ENCODE measurements at places on chromosomes 5 and 9. TPM values are rescaled to one million over a fixed set of nuclear protein-coding genes. Genes with fewer than 3 reads are reported as not detected.

CBY3 gene
- total RNA-seq = not detected

NELFB gene
- total RNA-seq = 40.9 TPM

DNA sequence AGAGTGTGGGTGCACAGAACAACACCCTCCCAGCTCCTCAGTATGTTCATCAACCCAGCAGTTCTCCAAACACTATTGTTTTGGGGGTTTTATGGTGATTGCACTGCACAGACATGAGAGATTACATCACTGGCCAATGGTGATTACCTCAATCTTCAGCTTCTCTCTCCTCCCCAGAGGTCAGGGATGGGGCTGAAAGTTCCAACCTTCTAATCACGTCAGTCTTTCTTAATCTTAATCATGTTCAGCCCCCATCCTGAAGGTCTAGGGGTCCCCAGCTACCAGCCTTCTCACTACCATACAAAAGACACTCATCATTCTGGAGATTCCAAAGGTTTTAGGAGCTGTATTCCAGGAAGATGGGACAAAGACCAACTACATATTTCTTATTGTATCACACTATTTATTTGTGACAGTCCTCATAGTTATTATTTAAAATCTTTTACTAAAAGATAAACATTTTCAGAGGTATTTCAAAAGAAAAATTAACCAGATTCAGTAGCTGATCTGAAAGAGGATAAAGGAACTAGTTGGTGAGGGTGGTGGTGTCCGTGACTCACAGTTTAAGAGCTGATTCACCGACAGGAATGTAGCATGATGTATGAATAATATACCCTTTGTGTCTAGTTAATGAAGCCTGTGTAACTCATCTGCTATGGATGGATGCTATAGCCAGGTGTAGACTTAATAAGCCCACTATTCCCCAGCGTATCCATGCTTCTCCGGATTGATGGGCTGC, 35.6 kb downstream of the RASEF start:
- H3K27me3 ChIP-seq = no peaks in the 10 kb centered on the region
- H3K36me3 ChIP-seq = no peaks in the 10 kb centered on the region
- DNase-seq = no peak
- no peak overlapping the region for H3K4me3 ChIP-seq

PAPPA gene
- 16.6 TPM for total RNA-seq

DNA sequence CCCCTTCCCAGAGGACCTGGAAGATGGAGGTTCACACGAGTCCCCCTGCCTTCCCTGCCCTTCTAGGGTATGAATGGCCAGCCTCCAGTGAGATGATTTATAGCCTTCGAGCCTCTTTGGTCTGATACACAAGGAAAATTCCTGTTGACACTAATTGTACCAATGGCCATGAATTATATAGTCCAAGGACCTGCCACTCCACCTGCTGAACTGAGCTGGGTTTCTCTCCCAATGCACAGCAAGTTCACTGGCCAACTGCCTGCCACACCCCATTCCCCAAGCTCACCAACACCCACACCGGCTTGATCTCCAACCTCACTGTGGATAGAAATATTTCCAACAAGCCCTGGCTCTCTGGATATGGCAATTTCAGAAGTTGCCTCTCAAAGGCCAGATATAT, 9.3 kb upstream of the ADRA1B start:
- H3K27ac ChIP-seq = no peak overlapping the region
- no peaks in the 10 kb centered on the region for H3K36me3 ChIP-seq
- H3K4me1 ChIP-seq = no peaks in the 10 kb centered on the region
- H3K4me3 ChIP-seq = no peak overlapping the region

TAF7 gene
- total RNA-seq = 79.1 TPM

- H3K27me3 ChIP-seq = no peaks in the 10 kb centered on the region
- DNase-seq = no peak
- no peak overlapping the region for H3K27ac ChIP-seq
- H3K4me1 ChIP-seq = no peaks in the 10 kb centered on the region
These were observed 61.0 kb downstream of the ARL15 start for GRCh38 chr5:54249210-54250028.

WDR70 gene
- total RNA-seq = 41.3 TPM

GRCh38 chr5:148810823-148811222, 15.6 kb upstream of the ADRB2 start:
- H3K27me3 ChIP-seq = no peaks in the 10 kb centered on the region
- DNase-seq = no peak
- no peak overlapping the region for H3K4me3 ChIP-seq
- H3K4me1 ChIP-seq = no peaks in the 10 kb centered on the region
- H3K36me3 ChIP-seq = no peaks in the 10 kb centered on the region

DNA sequence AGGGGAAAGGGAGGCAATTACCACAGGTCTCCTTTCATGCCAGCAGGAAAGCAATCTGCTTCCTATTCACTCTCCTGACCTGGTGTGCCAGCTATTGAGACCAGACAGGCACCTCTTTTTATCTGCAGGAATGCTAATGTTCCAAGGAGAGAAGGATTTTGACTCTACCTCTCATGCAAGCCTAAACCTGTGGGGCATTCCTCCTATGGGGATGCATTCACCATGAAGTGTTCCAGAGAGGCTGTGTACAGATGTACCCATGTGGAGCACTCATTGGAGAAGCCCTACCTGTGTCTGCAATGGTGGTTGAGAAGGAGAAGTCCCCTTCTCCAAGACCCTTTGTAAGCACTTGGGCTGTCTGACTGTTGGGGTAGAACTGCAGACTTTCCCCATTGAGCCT, 45.4 kb upstream of the EDIL3 start:
- no peak overlapping the region for H3K27ac ChIP-seq
- H3K4me3 ChIP-seq = no peak overlapping the region
- no peaks in the 10 kb centered on the region for H3K27me3 ChIP-seq
- H3K4me1 ChIP-seq = no peaks in the 10 kb centered on the region
- no peak for DNase-seq
- no peaks in the 10 kb centered on the region for H3K36me3 ChIP-seq

CENPK gene
- 3.7 TPM for total RNA-seq

CLIC3 gene
- total RNA-seq = 7.0 TPM

GRCh38 chr5:89034588-89034987, 151.6 kb upstream of the MEF2C start:
- no peaks in the 10 kb centered on the region for H3K4me1 ChIP-seq
- no peak overlapping the region for H3K27ac ChIP-seq
- H3K36me3 ChIP-seq = no peaks in the 10 kb centered on the region
- H3K27me3 ChIP-seq = no peaks in the 10 kb centered on the region
- no peak for DNase-seq

TMEM252 gene
- total RNA-seq = not detected

DNA sequence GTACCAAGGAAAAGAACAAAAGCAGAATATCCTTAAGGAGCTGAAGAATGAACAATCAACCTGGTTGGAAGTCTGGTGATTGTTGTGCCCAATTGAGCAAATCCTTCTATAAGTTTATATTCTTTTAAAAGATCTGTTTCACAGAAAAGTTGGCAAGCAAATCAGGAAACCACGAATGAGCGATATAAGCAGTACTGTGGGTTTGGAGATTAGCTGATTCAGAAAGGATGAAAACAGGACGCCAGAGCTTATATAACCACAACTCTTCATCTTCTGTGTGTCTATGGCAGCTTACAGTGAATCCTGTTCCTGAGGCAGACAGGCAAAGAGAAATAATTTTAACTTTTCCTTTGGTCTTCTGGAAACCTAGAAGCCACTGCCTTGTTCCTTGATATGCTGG, 61.7 kb downstream of the SLC38A9 start:
- DNase-seq = no peak
- H3K27me3 ChIP-seq = no peaks in the 10 kb centered on the region
- no peak overlapping the region for H3K27ac ChIP-seq

- peaks cover 2% of the 10 kb centered on the region for H3K4me1 ChIP-seq
- H3K36me3 ChIP-seq = no peaks in the 10 kb centered on the region
- no peaks in the 10 kb centered on the region for H3K27me3 ChIP-seq
- DNase-seq = no peak
These were observed 40.4 kb downstream of the LIX1 start for GRCh38 chr5:97102010-97102470.

DNA sequence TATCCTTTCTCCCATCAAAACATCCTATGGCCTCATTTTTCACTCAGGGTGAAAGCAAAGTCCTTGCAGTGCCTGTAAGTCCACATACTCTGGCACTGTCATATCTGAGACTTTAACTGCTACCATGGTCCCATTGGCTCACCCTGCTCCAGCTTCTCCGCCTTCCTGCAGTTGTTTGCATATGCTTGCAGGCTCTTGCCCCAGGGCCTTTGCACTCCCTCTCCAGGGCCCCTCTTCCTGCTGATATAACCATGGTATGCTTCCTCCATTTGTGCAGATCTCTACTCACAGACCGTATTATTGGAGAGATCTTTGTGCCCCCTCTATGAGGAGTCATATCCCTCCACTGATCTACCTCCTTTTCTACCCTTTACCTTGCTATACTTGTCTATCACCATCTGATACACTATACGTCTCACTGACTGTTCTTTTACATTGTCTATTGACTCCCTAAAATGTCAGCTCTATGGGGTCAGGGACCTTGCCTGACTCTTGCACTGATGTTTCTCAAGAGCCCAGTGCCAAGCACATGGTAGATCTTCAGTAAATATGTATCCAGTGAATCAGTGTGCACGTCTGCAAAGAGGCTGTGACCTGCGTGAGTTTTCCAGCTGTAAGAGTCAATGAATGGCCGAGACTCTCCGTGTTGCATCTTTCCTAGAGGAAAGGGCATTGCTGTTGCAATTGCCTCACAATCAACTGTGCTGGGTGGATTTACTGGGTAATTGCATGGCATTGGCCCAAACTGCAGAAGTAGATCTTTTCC, 81.7 kb upstream of the CPEB4 start:
- no peak overlapping the region for H3K27ac ChIP-seq
- H3K4me3 ChIP-seq = no peak overlapping the region
- no peaks in the 10 kb centered on the region for H3K4me1 ChIP-seq
- H3K27me3 ChIP-seq = no peaks in the 10 kb centered on the region
- no peaks in the 10 kb centered on the region for H3K36me3 ChIP-seq

DNA sequence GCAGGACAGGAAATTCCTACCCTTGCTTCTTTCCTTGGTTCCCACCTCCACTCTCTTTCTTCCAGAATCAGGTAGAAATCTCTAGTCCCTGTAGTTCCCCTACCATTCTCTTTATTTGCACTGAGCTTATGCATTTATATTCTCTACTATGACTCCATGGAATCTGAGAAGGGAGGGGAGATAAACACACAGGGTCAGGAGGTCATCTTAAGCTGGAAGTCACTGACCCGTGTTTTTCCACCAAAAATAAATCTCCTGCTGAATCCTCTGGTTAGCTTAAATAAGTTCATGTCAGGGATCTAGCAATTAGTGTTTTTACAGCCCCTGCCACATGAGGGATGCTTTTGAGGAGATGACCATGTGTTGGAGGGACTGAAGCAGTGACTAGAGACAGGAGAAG, 3.7 kb downstream of the ACTL7B start:
- no peaks in the 10 kb centered on the region for H3K4me1 ChIP-seq
- no peak overlapping the region for H3K4me3 ChIP-seq
- H3K27ac ChIP-seq = no peak overlapping the region
- H3K27me3 ChIP-seq = no peaks in the 10 kb centered on the region

GRCh38 chr5:40873286-40873880, 32.2 kb downstream of the CARD6 start:
- DNase-seq = no peak
- no peak overlapping the region for H3K4me3 ChIP-seq
- H3K4me1 ChIP-seq = no peaks in the 10 kb centered on the region
- H3K36me3 ChIP-seq = no peaks in the 10 kb centered on the region
- no peak overlapping the region for H3K27ac ChIP-seq
- no peaks in the 10 kb centered on the region for H3K27me3 ChIP-seq

GRCh38 chr9:97046228-97046627, 7.3 kb upstream of the CTSV start:
- peaks cover 2% of the 10 kb centered on the region for H3K27me3 ChIP-seq
- H3K36me3 ChIP-seq = no peaks in the 10 kb centered on the region
- no peak overlapping the region for H3K4me3 ChIP-seq
- no peak for DNase-seq
- no peaks in the 10 kb centered on the region for H3K4me1 ChIP-seq
- no peak overlapping the region for H3K27ac ChIP-seq

FOXD4L6 gene
- total RNA-seq = not detected

GRCh38 chr5:69136293-69136692, 30.7 kb upstream of the CCNB1 start:
- DNase-seq = no peak
- no peaks in the 10 kb centered on the region for H3K27me3 ChIP-seq
- H3K27ac ChIP-seq = no peak overlapping the region
- H3K4me3 ChIP-seq = no peak overlapping the region

EPB41L4A gene
- total RNA-seq = 39.3 TPM

ELOVL7 gene
- total RNA-seq = 10.5 TPM

GRCh38 chr5:122929001-122929400, 83.6 kb downstream of the SNX24 start:
- no peak for DNase-seq
- no peaks in the 10 kb centered on the region for H3K36me3 ChIP-seq
- no peak overlapping the region for H3K27ac ChIP-seq
- H3K4me3 ChIP-seq = no peak overlapping the region
- no peaks in the 10 kb centered on the region for H3K4me1 ChIP-seq
- H3K27me3 ChIP-seq = no peaks in the 10 kb centered on the region

DNA sequence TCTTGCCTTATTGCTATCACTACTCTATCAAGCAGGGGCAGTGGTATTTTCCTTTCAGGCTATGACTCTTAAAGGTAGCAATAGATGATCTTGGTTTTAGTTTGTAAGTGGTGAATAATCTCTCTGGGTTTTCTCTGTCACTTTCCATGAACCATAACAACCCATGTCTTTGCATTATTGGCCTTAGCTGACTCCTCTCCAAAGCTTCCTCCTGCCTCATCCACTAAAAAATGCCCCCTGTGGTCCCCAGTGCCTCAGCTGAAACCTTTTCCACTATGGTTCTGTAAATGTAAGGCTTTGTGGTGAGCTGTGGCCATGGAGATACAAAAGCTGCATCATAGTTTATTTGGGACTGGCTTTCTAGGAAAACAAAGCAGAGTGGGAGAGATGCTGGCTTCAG, 128.8 kb downstream of the GPBP1 start:
- H3K4me3 ChIP-seq = no peak overlapping the region
- no peak for DNase-seq
- H3K27ac ChIP-seq = no peak overlapping the region
- no peaks in the 10 kb centered on the region for H3K36me3 ChIP-seq
- no peaks in the 10 kb centered on the region for H3K27me3 ChIP-seq
- no peaks in the 10 kb centered on the region for H3K4me1 ChIP-seq

VPS13A gene
- total RNA-seq = 46.1 TPM

WHRN gene
- 3.8 TPM for total RNA-seq

GRCh38 chr5:175572886-175573285, 85.0 kb upstream of the HRH2 start:
- H3K4me3 ChIP-seq = no peak overlapping the region
- H3K4me1 ChIP-seq = no peaks in the 10 kb centered on the region
- H3K27me3 ChIP-seq = no peaks in the 10 kb centered on the region
- H3K27ac ChIP-seq = no peak overlapping the region
- peak; percentile 56 for DNase-seq

GABRG2 gene
- total RNA-seq = not detected

All from aorta (tissue), 5 donors.